Progenitor cell of endocrine pancreas (in vitro differentiated cells): ENCODE measurements at places on chromosomes 16 and 17. TPM values are rescaled to one million over a fixed set of nuclear protein-coding genes. Genes with fewer than 3 reads are reported as not detected.

DNA sequence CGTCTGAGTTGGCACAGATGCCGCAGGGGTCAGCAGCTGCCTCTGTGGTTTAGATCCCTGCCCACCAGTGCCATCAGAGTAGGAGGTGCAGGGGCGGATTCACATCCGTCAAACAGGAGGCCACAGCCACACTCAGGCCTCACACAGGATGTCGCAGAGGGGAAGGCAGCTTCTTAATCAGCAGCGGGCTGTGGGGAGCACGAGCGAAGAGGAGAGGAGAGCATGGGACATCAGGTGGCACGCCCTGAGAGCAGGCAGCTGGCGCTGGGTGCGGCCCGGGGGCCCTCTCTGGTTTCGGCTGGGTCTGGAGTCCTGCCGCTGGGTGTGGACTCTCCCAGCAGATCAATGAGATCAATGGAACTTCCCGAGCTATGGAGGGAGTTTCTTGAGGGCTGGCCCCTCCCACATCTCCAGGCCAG is 9.6 kb downstream of the LLGL2 start:
- peak overlapping the region; percentile 10 for H3K4me3 ChIP-seq
- peak; percentile 52 for DNase-seq
- peaks cover 57% of the 10 kb centered on the region for H3K4me1 ChIP-seq
- H3K27me3 ChIP-seq: no peaks in the 10 kb centered on the region
- peaks cover 8% of the 10 kb centered on the region for H3K36me3 ChIP-seq

- no peak overlapping the region for H3K27ac ChIP-seq
- no peak overlapping the region for H3K4me3 ChIP-seq
- DNase-seq: peak; percentile 57
Measured at GRCh38 chr16:5490499-5490898, 392.9 kb upstream of the EEF2KMT start.

DNA sequence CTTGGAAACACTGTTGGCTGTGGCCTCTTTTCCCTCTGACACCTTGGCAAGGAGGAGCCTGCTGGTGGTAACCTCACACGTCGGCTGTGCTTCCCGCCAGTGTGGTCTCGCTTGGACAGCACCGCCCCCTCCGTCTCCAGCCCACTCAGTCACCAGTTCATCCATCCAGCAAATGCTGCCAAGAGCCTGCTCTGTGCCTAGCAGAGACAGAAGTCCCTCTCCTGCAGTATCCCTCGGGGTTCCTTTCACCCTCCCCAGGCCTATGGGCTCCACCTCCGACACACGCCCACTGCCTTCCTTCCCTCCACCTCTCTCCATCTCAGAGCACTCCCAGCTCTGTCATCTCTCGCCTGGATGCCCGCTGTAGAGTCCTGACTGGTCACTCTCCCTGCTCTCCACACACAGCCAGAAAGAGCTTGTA is 12.3 kb downstream of the CACNG4 start:
- H3K27me3 ChIP-seq: peaks cover 20% of the 10 kb centered on the region
- no peak for DNase-seq
- no peak overlapping the region for H3K4me3 ChIP-seq
- no peaks in the 10 kb centered on the region for H3K36me3 ChIP-seq
- H3K27ac ChIP-seq: no peak overlapping the region

DNA sequence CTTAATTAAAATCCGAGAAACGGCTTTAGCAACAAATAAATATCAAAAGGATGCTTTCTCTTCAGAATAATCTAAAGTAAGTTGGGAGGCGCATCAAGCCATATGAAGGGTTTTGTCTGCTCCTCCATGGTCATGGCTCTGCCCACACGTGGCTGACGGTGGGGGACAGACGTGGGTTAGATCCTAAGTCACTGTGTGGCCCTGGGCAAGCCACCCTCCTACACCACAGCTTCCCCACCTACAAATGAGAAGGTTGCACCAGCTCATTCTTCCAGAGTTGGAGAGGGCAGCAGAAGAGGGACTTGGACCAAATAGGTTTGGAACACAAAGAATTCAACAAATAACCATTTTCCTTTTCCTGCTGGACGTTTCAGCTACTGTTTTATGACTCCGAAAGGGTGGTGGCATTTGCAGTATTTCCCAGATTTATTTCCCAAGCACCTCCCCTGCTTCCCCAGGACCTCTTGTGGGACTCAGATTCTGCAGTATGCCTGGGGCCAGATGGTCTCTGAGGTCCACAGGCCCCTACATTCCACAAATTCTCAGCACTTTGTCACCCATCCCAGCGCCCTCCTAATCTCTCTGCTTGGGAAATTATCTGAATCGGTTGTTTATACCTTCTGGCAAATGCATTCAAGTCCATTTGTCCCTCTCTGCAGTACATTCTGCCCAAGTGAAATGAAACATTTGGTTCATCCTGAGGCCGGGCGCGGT is 17.8 kb downstream of the LRRC75A start:
- no peaks in the 10 kb centered on the region for H3K27me3 ChIP-seq
- H3K36me3 ChIP-seq: no peaks in the 10 kb centered on the region
- H3K27ac ChIP-seq: no peak overlapping the region
- peaks cover 15% of the 10 kb centered on the region for H3K4me1 ChIP-seq

DNA sequence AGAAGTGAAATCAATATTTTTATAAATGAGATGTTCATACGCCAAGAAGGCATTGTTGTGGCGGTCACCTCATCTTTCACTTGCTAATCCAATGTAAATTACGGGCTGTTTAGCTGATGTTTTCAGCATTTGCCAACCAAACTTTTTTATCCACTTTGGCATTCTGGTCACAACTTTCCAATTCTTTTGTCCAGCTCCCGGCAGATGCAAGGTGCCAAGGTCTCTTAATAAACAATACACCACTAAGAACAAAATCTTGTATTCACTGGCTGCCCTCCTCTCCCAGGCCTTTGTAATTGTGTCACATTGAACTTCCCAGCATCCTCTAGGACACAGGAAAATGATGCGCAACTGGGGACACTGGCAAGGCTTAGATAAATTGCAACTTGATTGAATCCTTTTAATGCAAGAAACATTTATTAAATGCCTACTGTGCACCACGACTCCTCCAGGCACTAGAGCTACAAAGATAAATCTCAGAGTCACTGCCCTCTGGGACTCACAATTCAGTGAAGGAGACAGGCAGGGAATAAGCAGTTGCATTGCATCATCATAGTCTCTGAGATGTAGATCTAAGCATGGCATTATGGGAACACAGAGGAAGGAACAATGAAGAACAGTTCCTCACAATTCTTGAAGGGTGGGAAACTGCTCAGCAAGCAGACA is 165.4 kb upstream of the C16orf82 start:
- DNase-seq: no peak
- H3K27me3 ChIP-seq: peaks cover 10% of the 10 kb centered on the region
- H3K27ac ChIP-seq: no peak overlapping the region
- no peaks in the 10 kb centered on the region for H3K36me3 ChIP-seq

The STH gene
- total RNA-seq: not detected in 2 replicates

The COX10 gene
- total RNA-seq: 22.8 and 24.0 TPM in 2 replicates

The SSTR5 gene
- 1.0 and 1.4 TPM in 2 replicates for total RNA-seq

The MYH2 gene
- not detected in 2 replicates for total RNA-seq

The PDE6G gene
- 0.50 TPM in 1 of 2 replicates, not detected in the other for total RNA-seq

GRCh38 chr17:82935966-82936767 is 96.3 kb upstream of the ZNF750 start:
- H3K4me3 ChIP-seq: no peak overlapping the region
- peaks cover 5% of the 10 kb centered on the region for H3K4me1 ChIP-seq
- peaks cover 28% of the 10 kb centered on the region for H3K36me3 ChIP-seq
- H3K27me3 ChIP-seq: no peaks in the 10 kb centered on the region
- no peak overlapping the region for H3K27ac ChIP-seq
